Neuronal stem cell (in vitro differentiated cells): ENCODE measurements at places on chromosomes 2 and 18.

GRCh38 chr2:23801396-23801795 is 125.5 kb downstream of the ATAD2B start:
- H3K36me3 ChIP-seq: peaks cover 32% of the 10 kb centered on the region
- no peak for DNase-seq
- no peak overlapping the region for H3K27ac ChIP-seq

DNA sequence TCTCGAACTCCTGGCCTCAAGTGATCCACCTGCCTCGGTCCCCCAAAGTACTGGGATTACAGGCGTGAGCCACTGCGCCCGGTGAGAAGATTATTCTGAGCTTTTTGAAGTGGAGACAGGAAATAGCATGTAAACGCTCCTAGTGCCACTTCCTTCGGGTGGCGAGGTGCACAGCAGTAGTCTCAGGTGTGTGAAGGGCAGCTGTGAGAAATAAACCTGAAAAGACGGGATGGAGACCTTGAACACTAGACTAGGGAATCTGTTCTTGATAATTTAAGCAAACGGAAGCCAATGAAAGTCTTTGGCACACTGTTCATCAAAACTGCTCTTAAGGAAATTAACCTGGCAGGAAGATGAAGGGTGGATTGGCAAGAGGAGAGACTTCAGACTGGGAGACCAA is 439 bp upstream of the PLEKHH2 start:
- no peaks in the 10 kb centered on the region for H3K4me1 ChIP-seq
- H3K27ac ChIP-seq: no peak overlapping the region
- no peak for DNase-seq

- H3K27me3 ChIP-seq: no peaks in the 10 kb centered on the region
- no peak overlapping the region for H3K4me3 ChIP-seq
- no peak overlapping the region for H3K27ac ChIP-seq
Observed at GRCh38 chr2:144227427-144228105, 292.4 kb downstream of the ZEB2 start.

- peaks cover 10% of the 10 kb centered on the region for H3K4me1 ChIP-seq
- no peak overlapping the region for H3K4me3 ChIP-seq
- DNase-seq: no peak
- no peaks in the 10 kb centered on the region for H3K27me3 ChIP-seq
- H3K27ac ChIP-seq: no peak overlapping the region
Observed at GRCh38 chr2:5494212-5494611, 198.0 kb upstream of the SOX11 start.

- no peaks in the 10 kb centered on the region for H3K27me3 ChIP-seq
- H3K27ac ChIP-seq: no peak overlapping the region
- no peak overlapping the region for H3K4me3 ChIP-seq
- no peak for DNase-seq
Observed at GRCh38 chr18:78778651-78779050, 201.0 kb upstream of the SALL3 start.

DNA sequence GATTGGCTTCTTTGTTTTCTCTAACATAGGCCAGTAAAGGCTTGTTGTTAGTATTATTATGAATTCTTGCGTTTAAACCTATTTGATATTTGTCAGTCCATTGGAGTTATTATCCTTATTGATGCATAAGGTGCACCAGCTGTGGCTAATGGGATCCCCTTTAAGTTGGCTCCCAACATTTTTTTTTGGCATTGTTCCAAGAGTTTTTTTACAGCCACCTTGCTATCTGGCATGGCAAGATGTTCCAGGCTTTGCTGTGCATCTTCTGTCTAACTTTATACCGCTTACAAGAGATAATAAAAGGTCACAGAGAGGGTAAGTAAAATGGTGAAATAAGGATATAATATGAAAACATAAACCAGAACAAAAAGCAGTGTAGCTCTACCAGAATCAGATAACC is 157.5 kb upstream of the TACR1 start:
- no peak for DNase-seq
- no peaks in the 10 kb centered on the region for H3K36me3 ChIP-seq
- no peak overlapping the region for H3K27ac ChIP-seq
- no peak overlapping the region for H3K4me3 ChIP-seq

DNA sequence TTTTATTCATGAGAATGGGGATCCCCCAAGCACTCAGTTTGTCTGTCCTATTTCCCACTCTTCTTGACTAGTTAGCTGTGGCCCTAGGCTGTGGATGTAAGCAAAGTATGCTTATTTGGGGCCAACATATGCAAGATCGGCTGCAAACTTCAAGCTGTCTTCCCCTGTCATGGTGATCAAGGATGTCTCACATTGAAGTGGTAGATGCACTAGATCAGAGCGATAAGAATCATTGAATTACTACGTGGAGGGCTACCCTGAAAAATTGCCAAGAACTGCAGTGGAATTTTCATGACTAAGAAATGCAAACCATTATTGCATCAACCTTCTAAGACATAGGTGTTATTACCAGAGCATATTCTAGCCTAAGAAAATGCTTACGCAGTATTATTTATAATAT is 527.4 kb downstream of the RNF144A start:
- no peak overlapping the region for H3K27ac ChIP-seq
- H3K4me3 ChIP-seq: no peak overlapping the region
- DNase-seq: no peak
- H3K36me3 ChIP-seq: no peaks in the 10 kb centered on the region
- no peaks in the 10 kb centered on the region for H3K4me1 ChIP-seq
- no peaks in the 10 kb centered on the region for H3K27me3 ChIP-seq

GRCh38 chr2:217798743-217799562 is 203.8 kb downstream of the TNS1 start:
- peaks cover 5% of the 10 kb centered on the region for H3K4me1 ChIP-seq
- H3K36me3 ChIP-seq: no peaks in the 10 kb centered on the region
- H3K4me3 ChIP-seq: no peak overlapping the region
- peaks cover 1% of the 10 kb centered on the region for H3K27me3 ChIP-seq
- DNase-seq: no peak

DNA sequence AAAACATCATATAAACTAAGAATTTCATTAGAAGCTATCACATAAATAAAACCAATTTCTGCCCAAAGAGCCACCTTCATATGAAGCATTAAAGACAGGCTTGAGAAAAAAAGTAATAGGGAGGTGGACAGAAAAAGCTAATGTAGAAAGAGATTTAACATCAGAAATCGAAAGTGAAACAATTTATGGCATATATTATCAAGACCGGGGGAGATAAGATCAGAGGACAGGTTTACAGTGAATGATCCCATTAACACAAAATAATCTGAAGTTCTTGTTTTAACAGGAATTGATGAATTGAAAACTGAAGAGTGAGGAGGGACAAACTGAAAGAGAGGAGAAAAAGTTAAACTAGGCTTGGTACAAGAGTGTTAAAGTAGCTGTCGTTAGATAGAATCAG is 786.3 kb upstream of the FSHR start:
- H3K27ac ChIP-seq: no peak overlapping the region
- H3K4me1 ChIP-seq: no peaks in the 10 kb centered on the region
- H3K27me3 ChIP-seq: no peaks in the 10 kb centered on the region
- DNase-seq: no peak

DNA sequence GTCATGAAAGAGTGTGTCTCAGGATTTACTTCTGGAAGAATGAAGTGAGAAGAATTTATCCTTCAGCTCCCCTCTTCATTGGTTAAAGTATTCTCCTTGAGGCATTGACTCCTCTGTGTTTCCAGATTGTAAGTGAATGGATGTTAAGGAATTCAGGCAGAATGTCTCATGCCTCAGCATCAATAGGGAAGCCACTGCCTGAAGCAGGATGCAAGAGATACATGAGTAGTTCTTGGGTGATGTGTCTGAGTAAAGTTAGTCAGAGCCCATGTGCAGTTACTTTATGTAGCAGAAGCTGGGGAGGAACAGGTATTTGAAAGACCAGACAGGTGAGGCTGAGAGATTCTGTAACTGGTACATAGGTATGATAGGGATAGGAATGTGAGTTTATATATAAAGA is 34.0 kb upstream of the TMEFF2 start:
- peak; percentile 2 for DNase-seq
- H3K36me3 ChIP-seq: no peaks in the 10 kb centered on the region
- no peaks in the 10 kb centered on the region for H3K27me3 ChIP-seq
- no peaks in the 10 kb centered on the region for H3K4me1 ChIP-seq

GRCh38 chr2:174971868-174972781 is 33.1 kb downstream of the CHN1 start:
- no peak for DNase-seq
- H3K36me3 ChIP-seq: no peaks in the 10 kb centered on the region
- no peak overlapping the region for H3K27ac ChIP-seq
- no peaks in the 10 kb centered on the region for H3K27me3 ChIP-seq

GRCh38 chr2:10192392-10193015 is 70.0 kb downstream of the RRM2 start:
- DNase-seq: no peak
- H3K27ac ChIP-seq: no peak overlapping the region
- no peaks in the 10 kb centered on the region for H3K27me3 ChIP-seq
- H3K4me3 ChIP-seq: no peak overlapping the region
- peaks cover 7% of the 10 kb centered on the region for H3K36me3 ChIP-seq

DNA sequence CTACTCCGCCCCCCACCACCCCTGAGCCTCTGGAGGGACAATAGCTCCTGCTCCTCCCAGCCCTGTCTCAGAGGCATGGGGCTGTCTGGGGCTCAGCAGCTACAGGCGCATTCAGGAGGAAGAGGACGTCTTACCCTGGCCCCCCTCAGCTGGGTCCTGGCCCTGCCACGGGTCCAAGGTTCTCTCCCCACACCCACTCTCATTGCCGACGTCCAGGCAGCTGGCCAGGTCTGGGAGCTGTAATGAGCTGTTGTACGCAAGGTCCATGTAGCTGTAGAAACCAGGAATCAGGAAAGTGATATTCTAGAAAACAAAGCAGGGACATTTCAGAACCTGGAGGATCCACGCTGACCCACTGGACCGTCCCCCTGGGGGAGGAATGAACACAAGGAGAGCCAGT is 13.5 kb downstream of the PASK start:
- no peaks in the 10 kb centered on the region for H3K4me1 ChIP-seq
- H3K27ac ChIP-seq: no peak overlapping the region
- no peak overlapping the region for H3K4me3 ChIP-seq
- DNase-seq: no peak

DNA sequence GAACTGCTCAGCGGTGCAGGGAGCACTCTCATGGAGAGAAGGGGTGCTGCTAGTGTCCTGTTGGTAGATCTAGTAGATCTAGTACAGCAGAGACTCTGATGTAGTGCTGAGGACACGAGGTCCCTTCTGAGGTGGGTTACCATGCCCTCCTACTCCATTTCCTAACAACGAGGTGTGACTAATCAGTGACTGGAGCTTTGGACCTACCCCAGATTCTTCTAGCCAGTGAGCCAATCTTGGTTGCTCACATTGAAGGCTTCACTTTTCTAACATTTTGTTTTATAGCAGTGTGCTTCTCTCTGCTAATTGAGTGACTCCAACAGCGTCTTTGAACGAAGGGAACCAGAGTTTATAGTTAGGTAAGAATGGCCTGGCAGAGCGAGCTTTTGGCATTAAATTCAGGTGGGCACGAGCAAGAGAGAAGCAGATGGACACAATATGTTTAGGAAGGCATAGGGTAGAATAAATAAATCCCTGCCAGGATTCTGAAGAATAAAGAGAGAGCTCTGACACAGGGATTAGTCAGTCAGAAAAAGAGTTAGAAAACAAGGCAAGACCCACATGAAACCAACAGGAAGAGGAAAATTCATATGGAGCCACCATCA is 306.0 kb upstream of the RAB12 start:
- H3K27ac ChIP-seq: no peak overlapping the region
- DNase-seq: no peak
- H3K36me3 ChIP-seq: no peaks in the 10 kb centered on the region
- H3K4me3 ChIP-seq: no peak overlapping the region
- peaks cover 6% of the 10 kb centered on the region for H3K4me1 ChIP-seq
- H3K27me3 ChIP-seq: no peaks in the 10 kb centered on the region

GRCh38 chr2:46120792-46121555 is 176.2 kb upstream of the EPAS1 start:
- H3K4me3 ChIP-seq: no peak overlapping the region
- H3K27ac ChIP-seq: no peak overlapping the region
- no peaks in the 10 kb centered on the region for H3K4me1 ChIP-seq
- DNase-seq: no peak
- no peaks in the 10 kb centered on the region for H3K27me3 ChIP-seq
- no peaks in the 10 kb centered on the region for H3K36me3 ChIP-seq

GRCh38 chr2:166140932-166141331 is 13.1 kb upstream of the SCN1A start:
- no peak for DNase-seq
- no peaks in the 10 kb centered on the region for H3K27me3 ChIP-seq
- H3K27ac ChIP-seq: no peak overlapping the region
- no peaks in the 10 kb centered on the region for H3K4me1 ChIP-seq

GRCh38 chr2:150485871-150486538 is 1.5 kb downstream of the RND3 start:
- peaks cover 36% of the 10 kb centered on the region for H3K36me3 ChIP-seq
- DNase-seq: peak; percentile 48

GRCh38 chr2:82198809-82199492 is 1894.4 kb upstream of the LRRTM1 start:
- no peak overlapping the region for H3K4me3 ChIP-seq
- no peak for DNase-seq
- H3K27ac ChIP-seq: no peak overlapping the region
- no peaks in the 10 kb centered on the region for H3K4me1 ChIP-seq

DNA sequence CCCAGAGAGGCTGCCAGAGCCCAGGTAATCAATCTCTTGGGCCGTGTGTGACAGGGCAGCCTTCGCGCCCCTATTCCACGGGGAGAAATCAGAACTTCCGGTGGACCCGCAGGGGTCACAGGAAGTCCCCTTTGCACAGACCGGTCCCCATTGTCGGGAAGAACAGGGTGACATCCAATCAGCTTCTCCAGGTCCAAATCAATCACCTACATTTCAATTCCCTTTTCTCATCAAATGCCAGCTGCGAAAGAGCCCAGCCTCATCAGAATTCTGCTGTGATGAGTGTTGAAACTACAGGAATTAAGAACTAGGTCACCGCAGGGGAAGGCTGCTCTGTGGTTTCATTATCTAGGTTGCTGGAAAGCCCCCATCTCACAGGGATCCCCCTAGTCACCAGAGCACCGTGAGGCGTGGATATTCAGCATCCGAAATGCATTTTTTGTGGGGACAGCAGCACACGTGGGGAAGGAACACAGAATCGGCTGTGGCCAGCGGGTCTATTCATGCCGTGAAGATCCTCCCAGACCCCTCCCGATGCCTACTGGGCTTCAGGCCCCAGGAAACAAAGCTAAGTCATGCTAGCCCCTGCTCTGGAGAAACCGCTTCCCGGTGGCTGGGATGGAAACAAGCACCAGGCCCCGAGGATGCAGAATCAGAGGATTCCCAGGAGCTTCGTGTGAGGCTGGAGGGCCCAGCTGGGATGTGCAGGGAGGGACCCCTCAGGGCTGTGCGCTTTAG is 193.7 kb upstream of the ID2 start:
- no peak for DNase-seq
- no peaks in the 10 kb centered on the region for H3K27me3 ChIP-seq
- peaks cover 4% of the 10 kb centered on the region for H3K4me1 ChIP-seq
- no peak overlapping the region for H3K4me3 ChIP-seq
- H3K27ac ChIP-seq: no peak overlapping the region

- H3K27ac ChIP-seq: no peak overlapping the region
- H3K36me3 ChIP-seq: no peaks in the 10 kb centered on the region
- no peaks in the 10 kb centered on the region for H3K27me3 ChIP-seq
- no peak for DNase-seq
- H3K4me1 ChIP-seq: peaks cover 18% of the 10 kb centered on the region
- no peak overlapping the region for H3K4me3 ChIP-seq
Observed at GRCh38 chr2:41965173-41965908, 82.5 kb upstream of the PKDCC start.
